ENCODE measurements at places on chromosomes 7 and 10.
A peak's percentile ranks its signal among the peaks of the same experiment; 100 is the strongest.

- DNase-seq, result no peak
Measured at GRCh38 chr10:100729862-100730724, 15.3 kb upstream of the PAX2 start.

DNA sequence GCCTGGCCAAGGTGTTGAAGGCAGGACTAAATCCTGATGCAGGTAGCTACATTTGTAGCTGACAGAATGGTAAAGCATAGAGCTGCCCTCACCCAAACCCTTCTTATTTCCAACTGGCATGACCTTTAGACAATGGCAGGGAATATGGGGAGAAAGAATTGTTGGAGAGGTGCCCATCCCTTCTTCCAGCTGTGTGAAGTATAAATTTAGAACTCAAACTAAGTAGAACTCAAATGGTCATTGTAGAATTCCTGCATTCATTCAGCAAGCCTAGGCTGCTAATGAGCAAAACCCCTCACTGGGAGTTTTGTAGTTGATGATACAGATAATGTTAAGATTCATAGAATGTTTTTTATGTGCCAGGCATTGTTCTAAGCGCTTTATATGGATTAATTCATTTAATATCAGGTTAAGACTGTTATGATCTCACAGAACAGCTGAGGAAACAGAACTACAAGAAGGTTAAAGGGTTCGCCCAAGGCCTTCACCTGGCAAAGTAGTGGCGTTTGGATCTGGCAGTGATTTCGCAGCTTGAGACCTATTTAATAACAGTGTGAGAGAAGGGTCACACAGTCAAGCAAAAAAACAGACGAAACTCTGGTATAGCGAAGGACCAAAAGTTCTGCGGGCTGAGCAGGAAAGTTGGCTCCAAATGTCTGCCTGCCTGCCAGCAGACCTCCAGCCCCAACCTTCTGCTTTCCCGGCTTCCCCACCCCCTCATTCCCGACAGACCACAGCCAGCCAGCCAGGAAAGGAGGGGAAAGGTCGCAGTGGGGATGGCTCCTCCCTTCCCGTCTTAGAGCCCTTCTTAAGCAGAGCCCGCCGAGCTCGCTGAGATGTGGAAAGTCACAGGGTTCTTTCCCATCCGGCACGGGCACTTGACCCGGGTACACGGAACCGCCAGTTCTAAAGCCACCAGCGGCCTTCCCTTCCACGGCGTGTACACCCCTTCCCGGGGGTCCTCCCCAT, 1.6 kb upstream of the HILPDA start:
- DNase-seq, result no peak

GRCh38 chr10:17835688-17836087, 26.5 kb downstream of the MRC1 start:
- DNase-seq, result no peak

- DNase-seq, result no peak
Measured at GRCh38 chr7:34845666-34846361, 187.8 kb downstream of the NPSR1 start.

DNA sequence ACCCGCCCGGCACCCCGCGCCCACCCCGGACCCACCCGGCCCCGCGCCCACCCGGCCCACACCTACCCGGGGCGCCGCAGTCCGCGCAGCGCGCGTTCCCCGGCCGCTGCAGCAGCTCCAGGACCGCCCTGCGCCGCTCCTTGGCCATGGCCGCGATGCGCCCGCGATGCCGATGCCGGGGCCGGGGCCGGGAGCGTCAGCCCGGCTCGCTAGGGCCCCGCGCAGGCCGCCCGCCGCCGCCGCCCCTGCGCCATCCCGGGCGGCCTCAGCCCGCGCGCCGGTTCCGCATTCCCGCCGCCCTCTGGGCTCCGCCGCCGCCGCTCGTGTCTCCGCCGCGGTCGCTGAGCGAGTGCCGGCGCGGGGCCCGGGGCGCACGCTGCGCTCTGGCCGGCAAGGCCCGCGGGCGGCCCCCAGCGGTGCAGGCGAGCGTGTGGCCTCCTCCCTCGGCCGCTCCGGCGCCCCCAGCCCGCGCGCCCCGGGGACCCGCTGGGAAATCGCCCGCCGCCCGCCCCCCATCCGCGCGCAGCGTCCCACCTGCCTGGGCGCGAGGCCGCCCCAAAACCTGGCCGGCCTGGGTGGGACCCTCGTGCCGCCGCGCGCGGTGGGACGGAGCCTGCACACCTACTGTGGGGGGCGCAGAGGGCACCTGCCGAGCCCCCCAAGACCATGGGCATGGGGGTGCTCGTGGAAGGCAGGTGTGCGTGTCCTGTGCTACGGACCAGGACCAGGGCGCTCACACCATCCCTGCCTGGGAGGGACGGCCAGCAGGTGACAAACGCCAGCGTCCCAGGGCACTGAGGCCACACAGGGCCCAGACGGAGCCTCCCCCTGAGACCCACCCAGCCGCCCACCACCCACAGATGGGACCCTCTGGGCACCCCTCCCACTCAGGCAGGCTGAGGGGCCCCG, at the start of gene ADAP1:
TSS of gene ADAP1 (minus strand) at position 351 of the 909 bp plus-strand sequence. CDS start at position 148, 203 bp downstream.
- no peak for DNase-seq

DNA sequence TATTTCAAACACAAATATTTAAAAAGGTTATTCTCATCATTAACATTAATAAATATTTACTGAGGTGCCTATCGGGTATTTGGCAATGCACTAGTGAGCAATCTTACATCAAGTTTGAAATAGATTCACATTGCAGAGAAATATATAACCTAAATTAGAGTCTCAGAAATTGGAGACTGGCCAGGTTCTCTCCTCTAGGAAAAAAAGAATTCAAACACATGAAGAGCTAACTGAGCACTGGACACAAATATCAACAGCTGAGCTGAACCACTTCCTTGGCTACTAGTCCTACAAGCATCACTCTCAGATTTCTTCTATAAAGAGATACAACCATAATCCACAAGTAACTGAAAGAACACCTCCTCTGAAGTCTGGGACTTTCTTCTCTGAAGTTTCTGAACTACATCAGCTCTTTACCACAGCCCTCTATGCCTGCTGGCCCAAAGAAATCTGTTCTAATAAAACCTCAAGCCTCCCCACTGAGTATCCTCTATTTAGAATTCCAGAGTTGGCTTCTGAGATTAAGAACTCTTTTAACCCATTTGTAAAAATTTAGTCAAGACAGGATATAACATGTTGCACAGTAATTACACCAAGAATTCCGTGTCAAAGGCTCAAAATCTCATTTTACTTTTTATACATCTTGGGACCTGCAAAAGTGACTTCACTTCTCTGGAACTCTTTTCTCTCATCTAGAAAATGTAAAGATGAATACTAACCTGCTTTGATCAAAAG, 45.2 kb downstream of the MTERF1 start:
- DNase-seq, result no peak

DNA sequence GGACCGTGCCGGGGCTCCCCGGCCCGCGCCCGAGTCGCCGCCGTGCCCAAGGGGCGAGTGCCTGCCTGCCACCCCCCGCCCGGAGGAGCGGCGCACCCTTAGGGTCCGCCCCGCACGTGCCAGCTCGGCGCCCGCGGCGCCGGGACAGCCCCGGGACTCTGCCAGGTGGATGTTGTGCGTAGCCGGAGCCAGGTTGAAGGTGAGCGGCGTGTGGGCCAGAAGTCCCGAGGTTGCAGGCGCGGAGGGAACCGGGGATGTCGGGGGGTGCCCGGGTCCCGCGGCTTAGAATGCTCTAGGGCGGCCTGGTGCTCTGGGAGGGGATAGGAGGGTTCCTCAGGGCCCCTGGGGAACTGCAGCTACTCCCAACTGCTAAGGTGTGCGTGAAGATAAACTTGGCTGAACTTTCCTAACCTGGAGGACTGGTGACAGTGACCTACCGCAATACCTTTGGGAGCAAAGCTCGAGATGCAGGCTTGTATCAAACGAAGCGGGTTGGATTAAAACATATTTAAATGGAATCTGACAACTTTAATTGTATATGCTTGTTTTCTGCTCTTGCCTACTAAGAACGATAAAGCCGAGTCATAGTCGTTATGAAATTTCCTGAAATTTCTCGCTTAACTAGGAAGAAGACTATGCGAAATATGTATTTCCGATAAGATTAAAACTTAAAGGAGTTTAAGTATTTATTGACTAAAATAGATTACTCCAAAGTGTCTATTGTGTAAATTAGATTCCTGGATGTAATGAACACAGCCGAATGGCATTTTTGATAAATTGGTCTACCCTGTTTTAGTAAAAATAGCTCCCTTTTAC, at the start of gene CUX1:
TSS of gene CUX1 (plus strand) at position 156 of the 816 bp plus-strand sequence. CDS start at position 170, 14 bp downstream.
- no peak for DNase-seq

GRCh38 chr7:116524609-116525297, at the start of gene CAV1:
CAV1 (plus strand) TSS chr7:116525036; CDS start chr7:116525063, 27 bp downstream.
- peak; percentile 85 for DNase-seq

DNA sequence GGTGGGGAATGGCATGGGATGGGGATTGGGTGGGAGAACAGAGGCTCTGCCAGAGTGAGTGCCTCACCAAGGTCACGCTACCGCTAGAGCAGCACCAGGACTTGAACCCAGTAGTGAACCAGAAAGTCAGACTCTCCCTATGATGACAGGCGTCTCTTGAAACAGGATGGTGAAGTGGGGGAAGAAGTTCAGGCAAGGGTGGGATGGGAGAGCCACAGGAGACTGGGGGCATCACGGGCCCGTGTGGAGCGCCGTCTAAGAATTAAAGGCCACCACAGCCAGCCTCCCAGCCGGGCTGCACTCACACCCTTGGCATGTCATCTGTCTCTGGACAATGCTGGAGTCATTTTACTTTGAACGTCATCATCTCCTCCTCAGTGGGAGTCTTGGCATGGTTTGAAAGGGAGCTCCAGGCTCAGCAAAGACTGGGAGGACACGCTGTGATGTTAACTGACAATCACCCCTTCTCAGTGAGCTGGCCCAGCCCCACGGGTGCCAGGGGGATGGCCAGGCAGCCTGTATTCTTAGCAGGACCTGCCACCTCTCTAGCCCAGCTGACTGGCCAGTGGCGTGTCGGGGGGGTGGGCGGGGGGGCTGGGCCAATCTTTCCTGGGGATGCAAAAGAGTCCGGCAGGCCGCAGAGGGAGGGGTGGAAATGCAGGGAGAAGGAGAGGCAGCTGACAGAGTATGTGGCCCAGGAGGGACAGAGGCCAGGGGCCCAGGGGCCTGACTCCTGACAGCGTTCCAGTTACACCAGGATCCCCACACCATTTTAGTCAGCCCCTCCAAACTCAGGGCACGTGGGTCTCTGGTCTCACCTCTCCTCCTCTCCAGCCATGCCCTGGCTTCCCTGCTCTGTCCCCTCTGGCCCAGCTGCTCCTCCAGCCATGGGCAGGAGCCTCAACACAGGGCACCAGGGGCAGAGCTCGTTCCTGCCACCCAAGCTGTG, 96.2 kb downstream of the VOPP1 start:
- DNase-seq, result no peak

GRCh38 chr7:27955011-27955410, 215.0 kb downstream of the TAX1BP1 start:
- DNase-seq, result no peak

GRCh38 chr7:151552352-151553028, 32.8 kb upstream of the RHEB start:
- no peak for DNase-seq

GRCh38 chr7:26777385-26777784, 87.0 kb downstream of the SKAP2 start:
- no peak for DNase-seq

- no peak for DNase-seq
Measured at GRCh38 chr10:121838931-121839330, 88.9 kb downstream of the ATE1 start.

- no peak for DNase-seq
Measured at GRCh38 chr7:28939844-28940544, 18.1 kb downstream of the TRIL start.

GRCh38 chr10:50739618-50740292, at the start of gene ASAH2B:
ASAH2B (plus strand) TSS chr10:50739936; CDS start chr10:50745131, 5,195 bp downstream.
- peak; percentile 66 for DNase-seq

DNA sequence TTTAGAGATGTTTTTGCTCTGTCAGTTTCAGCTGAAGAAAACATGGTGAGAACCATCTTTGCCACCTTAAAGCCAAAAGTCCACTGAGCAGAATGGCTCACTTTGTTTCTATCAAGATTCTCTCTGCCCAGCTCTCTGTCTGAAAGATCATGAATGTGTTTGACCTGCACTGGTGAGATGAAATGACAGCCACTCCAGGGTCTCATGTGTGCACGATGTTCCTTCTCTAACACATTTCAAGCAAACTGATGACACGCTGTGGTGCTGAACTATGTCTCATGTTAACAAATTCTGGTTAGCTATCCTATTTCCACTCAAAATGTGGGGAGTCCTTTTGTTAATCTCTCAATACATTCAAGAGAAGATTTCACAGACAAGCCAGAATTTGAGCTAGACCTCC, 260.6 kb downstream of the GLI3 start:
- DNase-seq, result no peak

- no peak for DNase-seq
Measured at GRCh38 chr10:27601946-27602538, 97.9 kb downstream of the RAB18 start.

DNA sequence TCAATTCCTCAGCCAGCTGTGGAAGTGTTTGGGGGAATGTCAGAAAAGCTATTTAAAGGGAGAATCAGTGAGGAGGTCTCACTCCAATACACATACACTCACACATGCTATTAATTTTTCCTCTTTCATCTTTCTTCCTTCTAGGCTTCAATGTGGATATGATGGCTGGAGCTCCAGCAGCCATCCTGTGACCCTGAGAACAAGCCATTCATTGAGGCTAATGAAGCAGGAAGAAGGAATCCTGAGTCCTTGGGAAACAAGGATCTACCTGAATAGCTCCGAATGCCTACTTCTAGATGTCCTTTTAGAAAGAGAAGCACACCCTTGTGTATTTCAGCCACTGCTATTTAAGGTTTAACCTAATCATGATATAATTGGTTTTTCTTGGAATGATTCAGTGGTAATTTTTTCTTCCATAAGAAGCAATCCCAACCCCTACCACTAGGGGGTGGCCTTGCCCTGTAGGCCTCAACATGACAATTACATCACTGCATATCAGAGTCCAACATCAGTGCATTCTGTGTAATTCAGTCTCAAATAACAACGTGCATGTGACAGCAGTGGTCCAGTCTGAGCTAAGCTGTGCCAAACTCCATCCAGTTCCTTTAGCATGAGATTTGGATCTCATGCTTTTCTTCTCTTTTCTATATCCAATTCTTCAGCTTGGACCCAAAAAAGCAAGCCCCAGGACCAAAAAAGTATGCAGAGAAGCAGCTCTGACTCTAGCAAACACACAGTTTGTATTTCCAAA, 85.3 kb upstream of the ANKRD1 start:
- peak; percentile 52 for DNase-seq

DNA sequence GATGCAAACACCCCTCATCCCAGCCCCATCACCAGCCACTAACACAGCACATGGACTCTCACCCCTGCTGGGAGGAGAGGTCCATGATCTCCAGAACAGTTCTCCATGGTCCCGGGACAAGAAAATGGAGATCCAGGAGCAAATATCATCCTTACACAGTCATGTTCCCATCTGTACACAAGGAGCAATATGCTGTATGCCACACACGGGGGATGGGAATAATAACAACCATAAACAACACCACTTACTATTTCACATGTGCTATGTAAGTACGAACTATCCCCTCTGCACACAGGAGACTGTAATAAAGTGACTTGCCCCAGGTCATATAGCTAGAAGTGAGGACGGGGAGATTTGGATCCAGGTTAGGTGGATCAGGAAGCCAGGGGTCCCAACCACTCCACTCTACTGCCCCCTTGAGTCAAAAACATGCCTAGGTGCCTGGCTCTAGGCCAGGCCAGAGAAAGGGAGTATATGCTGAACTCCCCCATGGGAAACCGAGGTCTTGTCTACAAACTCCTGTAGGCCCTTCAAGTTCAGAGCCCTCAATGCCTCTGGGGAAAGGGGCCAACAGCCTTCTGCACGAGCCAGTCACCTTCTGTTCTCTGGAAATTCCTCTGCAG, 34.1 kb downstream of the LRRC20 start:
- DNase-seq, result no peak

- peak; percentile 14 for DNase-seq
Measured at GRCh38 chr10:85430991-85431390, 935.6 kb downstream of the GRID1 start.

All from T1000 (cell line).